Activated naive CD4-positive, alpha-beta T cell treated with anti-CD3 and anti-CD28 coated beads for 36 hours (primary cell): ENCODE measurements at places on chromosomes 7 and 10.
A peak's percentile ranks its signal among the peaks of the same experiment; 100 is the strongest.

GRCh38 chr7:151384352-151384697, 25.5 kb downstream of the WDR86 start:
- H3K36me3 ChIP-seq, result no peaks in the 10 kb centered on the region
- no peak overlapping the region for H3K27ac ChIP-seq
- H3K27me3 ChIP-seq, result peaks cover 12% of the 10 kb centered on the region
- DNase-seq, result no peak
- peaks cover 10% of the 10 kb centered on the region for H3K4me1 ChIP-seq

DNA sequence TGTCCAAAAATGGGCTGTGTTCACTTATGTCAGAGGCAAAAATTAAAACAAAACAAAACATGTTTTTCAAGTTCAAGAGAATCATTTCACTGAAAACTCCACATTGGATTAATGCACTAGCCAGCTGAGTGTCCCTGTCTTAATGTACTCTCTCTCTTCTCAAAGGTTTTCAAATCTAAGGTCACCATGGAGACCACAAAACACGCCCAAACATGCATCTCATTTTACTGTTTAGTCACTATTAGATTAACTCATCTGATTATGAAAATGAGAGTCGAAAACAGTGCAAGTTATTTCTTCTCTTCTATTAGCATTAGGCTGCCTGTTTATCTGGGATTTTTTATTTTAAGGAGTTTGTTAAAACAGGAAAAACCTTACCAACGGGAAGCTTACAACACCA, 70.8 kb upstream of the ASAH2 start:
- H3K36me3 ChIP-seq, result peaks cover 16% of the 10 kb centered on the region
- H3K27me3 ChIP-seq, result no peaks in the 10 kb centered on the region
- no peaks in the 10 kb centered on the region for H3K4me1 ChIP-seq
- DNase-seq, result no peak
- H3K27ac ChIP-seq, result no peak overlapping the region

DNA sequence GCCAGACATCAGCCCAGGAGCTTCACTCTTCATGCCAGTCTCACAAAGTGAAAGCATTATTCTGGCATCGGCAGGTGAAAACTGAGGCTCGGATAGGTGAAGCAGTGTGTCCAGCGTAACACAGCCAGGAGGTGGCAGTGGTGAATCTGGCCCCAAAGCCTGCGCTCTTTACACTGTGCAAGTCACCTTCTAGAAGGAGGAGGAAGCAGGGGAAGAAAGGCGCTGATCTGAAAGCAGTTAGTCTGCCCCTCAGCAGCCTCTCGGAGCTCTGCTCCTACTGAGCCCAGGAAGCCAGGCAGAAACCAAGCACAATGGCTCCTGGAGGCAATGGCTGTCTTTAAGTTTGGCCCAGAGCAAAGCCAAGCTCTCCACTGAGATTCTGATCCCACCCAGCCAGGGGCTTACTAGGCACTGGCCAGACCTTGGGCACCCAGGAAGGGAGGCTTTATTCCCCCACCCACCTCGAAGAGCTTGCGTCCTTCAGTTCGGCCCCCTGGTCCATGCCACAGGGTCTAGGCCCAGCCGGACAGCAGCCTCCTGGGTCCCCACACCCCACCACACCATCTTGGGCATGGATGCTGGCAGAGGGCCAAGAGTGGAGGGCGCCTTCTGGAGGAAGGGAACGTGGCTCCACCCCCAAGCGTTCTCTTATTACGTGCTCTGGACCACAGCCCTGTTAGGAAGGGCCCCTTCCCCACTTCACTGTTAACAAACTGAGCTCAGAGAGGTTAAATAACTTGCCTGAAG, 104.5 kb downstream of the GRID1 start:
- H3K36me3 ChIP-seq, result no peaks in the 10 kb centered on the region
- no peak overlapping the region for H3K4me3 ChIP-seq
- peaks cover 19% of the 10 kb centered on the region for H3K27me3 ChIP-seq
- no peak overlapping the region for H3K27ac ChIP-seq
- H3K4me1 ChIP-seq, result no peaks in the 10 kb centered on the region

- no peak for DNase-seq
- no peaks in the 10 kb centered on the region for H3K4me1 ChIP-seq
- H3K4me3 ChIP-seq, result no peak overlapping the region
- no peaks in the 10 kb centered on the region for H3K27me3 ChIP-seq
- no peaks in the 10 kb centered on the region for H3K36me3 ChIP-seq
These were observed 22.8 kb downstream of the GRID1 start for GRCh38 chr10:86343761-86344160.

GRCh38 chr7:147078312-147078711, 961.7 kb downstream of the CNTNAP2 start:
- no peak for DNase-seq
- H3K4me1 ChIP-seq, result no peaks in the 10 kb centered on the region
- no peak overlapping the region for H3K4me3 ChIP-seq

- peaks cover 14% of the 10 kb centered on the region for H3K4me1 ChIP-seq
- no peaks in the 10 kb centered on the region for H3K36me3 ChIP-seq
- H3K27me3 ChIP-seq, result peaks cover 3% of the 10 kb centered on the region
- DNase-seq, result no peak
These were observed 152.5 kb upstream of the ZNF32 start for GRCh38 chr10:43801140-43801539.

GRCh38 chr7:158856883-158857668, 718 bp downstream of the DYNC2I1 start:
- peaks cover 32% of the 10 kb centered on the region for H3K4me1 ChIP-seq
- peak overlapping the region; percentile 36 for H3K27ac ChIP-seq
- no peaks in the 10 kb centered on the region for H3K36me3 ChIP-seq

DNA sequence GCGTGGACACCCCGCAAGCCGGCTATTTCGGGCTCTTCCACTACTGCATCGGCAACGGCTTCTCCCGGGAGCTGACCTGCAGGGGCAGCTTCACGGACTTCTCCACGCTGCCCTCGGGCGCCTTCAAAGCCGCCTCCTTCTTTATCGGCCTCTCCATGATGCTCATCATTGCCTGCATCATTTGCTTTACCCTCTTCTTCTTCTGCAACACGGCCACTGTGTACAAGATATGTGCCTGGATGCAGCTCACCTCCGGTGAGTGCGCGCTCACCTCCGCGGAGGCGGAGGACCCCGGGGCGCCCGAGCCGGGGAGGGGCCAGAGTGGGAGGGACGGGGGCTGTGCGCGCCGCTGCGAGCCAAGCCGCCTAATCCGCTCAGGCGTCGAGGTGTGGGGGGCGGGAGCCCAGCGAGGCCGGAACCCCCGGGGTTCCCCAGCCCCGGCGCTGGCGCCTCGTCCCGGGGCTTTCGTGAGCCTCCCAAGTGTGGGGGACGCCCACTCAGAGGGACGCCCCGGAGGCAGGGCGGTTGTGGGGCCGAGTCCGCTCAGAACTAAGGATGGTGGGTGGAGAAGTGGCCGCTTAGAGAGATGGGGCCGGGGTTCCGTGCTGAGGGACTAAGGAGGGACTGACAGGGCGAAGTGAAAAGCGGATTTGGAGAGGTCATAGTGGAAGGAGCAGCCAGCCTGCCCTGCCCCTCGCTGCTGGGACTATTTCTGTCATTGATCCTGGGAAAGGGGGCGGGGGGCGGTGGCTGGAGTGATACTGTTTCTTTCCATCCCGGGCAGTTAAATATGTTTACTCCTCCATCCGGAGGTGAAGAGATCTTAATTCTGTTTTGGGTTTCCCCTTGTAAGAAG, 795 bp downstream of the LHFPL3 start:
- H3K36me3 ChIP-seq, result no peaks in the 10 kb centered on the region
- peaks cover 37% of the 10 kb centered on the region for H3K27me3 ChIP-seq
- no peak overlapping the region for H3K4me3 ChIP-seq
- no peak overlapping the region for H3K27ac ChIP-seq

DNA sequence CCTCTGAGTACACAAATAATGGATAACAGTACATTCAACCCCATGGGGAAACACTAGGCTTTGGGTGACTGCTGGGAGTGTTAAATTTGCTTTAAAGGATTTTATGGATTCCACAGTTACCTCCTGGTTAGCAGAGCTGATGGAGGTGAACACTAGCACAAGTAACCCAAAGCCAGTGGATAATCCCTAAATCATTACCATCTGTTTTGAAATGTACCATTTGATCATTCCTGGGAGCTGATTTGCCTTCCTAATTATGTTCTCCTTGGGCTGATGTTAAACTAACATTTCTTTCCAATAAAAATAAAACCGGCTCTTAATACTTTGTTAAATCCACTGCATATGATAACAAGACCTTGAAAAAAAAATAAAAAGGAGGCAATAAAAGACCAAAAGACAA, 493.9 kb downstream of the PLXNA4 start:
- no peaks in the 10 kb centered on the region for H3K4me1 ChIP-seq
- DNase-seq, result no peak
- no peaks in the 10 kb centered on the region for H3K36me3 ChIP-seq
- H3K4me3 ChIP-seq, result no peak overlapping the region

DNA sequence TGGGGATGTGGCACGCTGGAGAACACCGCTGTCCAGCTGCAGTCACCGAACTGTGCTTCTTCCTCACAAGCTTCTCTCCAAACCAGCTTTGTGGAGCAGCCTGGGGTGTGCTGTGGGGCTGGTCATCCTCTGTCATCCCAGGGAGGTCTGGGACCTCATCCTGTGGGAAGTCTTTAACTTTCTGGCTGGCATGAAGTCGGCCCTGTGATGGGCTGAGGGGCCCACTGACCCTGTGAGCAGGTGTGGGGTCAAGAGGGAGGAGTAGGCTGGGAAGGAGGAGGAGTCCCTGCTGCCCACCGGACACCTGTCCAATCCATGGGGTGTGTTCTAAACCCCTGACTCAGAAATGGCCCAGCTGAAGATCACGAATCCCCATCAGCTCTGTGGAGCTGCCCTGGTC, 136.2 kb upstream of the SHH start:
- no peak for DNase-seq
- H3K4me1 ChIP-seq, result peaks cover 7% of the 10 kb centered on the region
- H3K27ac ChIP-seq, result no peak overlapping the region
- no peaks in the 10 kb centered on the region for H3K36me3 ChIP-seq
- H3K4me3 ChIP-seq, result no peak overlapping the region
- H3K27me3 ChIP-seq, result peaks cover 3% of the 10 kb centered on the region

- no peak overlapping the region for H3K4me3 ChIP-seq
- no peaks in the 10 kb centered on the region for H3K4me1 ChIP-seq
- H3K27ac ChIP-seq, result no peak overlapping the region
- no peaks in the 10 kb centered on the region for H3K36me3 ChIP-seq
- no peaks in the 10 kb centered on the region for H3K27me3 ChIP-seq
- no peak for DNase-seq
These were observed 23.0 kb upstream of the ZMYND11 start for GRCh38 chr10:112246-112645.

DNA sequence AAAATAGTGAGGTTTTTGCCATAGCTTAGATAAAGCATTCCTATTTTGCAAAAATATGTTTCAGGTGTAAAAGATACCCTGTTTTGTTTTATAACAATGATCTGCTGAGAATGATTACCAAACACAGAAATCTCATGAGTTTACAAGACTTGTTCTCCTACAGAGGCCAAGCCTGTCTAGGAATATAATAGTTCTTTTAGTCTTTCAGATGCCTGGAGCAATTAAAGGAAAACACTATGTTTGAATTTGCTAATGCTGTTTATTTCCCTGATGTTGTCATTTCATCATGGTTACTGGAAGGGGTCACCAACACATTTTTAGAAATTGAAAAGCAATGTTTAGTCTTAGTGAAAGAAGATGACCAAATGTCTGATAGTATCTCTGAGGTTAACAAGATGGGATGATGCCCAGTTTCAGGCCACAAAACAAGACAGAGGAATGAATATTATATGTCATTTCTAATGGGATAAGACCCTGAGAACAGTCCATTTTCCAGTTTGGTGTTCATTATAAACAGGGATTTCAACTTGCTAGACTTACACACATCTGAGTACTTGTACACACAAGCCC, 559.9 kb downstream of the INHBA start:
- H3K27me3 ChIP-seq, result no peaks in the 10 kb centered on the region
- no peaks in the 10 kb centered on the region for H3K4me1 ChIP-seq
- H3K27ac ChIP-seq, result no peak overlapping the region
- H3K4me3 ChIP-seq, result no peak overlapping the region

GRCh38 chr10:132980426-132981172, 38.2 kb upstream of the CFAP46 start:
- no peak overlapping the region for H3K27ac ChIP-seq
- H3K4me3 ChIP-seq, result no peak overlapping the region
- no peaks in the 10 kb centered on the region for H3K4me1 ChIP-seq
- H3K27me3 ChIP-seq, result peaks cover 3% of the 10 kb centered on the region
- H3K36me3 ChIP-seq, result no peaks in the 10 kb centered on the region

DNA sequence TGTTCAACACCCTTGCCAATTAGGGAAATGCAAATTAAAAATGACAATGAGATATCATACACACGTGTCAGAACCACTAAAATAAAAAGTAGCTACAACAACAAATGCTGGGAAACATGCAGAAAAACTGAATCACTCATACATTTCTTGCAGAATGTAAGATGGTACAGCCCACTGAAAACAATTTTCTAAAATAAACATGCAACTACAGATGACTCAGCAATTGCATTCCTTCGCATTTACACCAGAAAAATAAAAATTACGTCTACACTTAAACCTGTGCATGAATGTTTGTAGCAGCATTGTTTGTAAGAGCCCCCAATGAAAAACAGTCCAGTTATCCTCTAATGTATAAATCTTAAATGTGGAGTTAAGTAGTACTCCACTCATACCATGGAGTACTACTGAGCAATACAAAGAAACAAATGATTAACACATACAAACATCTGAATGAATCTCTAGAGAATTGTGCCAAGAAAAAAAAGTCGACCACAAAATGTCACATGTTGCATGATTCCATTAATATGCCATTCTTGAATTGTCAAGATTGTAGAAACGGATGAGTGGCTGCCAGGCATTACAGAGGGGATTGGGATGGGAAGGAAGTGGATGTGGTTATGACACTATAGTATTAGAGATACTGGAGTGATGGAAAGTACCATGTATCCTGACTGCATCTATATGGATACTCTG, 134.6 kb upstream of the NPSR1 start:
- no peaks in the 10 kb centered on the region for H3K36me3 ChIP-seq
- no peaks in the 10 kb centered on the region for H3K4me1 ChIP-seq
- H3K27ac ChIP-seq, result no peak overlapping the region
- H3K27me3 ChIP-seq, result no peaks in the 10 kb centered on the region
- no peak for DNase-seq

DNA sequence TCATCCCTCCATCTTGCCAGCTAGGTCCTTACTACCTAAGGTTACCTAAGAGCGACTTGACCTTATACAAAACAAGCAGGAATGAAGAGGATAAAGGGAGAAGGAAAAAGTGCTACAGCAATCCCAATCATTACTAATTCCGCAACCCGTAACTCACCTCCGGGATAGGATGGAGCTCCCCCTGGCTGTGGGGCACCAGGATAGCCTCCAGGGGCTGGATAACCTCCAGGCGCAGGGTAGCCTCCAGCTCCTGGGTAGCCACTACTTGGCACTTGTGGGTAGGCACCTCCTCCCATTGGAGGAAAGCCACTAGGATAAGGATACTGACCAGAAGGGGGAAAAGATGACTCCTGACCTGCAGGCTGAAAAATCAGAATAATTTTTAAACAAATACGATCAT, 15.8 kb downstream of the ANXA7 start:
- peaks cover 40% of the 10 kb centered on the region for H3K36me3 ChIP-seq
- no peak overlapping the region for H3K4me3 ChIP-seq
- DNase-seq, result no peak
- no peaks in the 10 kb centered on the region for H3K27me3 ChIP-seq
- H3K27ac ChIP-seq, result no peak overlapping the region
- H3K4me1 ChIP-seq, result peaks cover 4% of the 10 kb centered on the region

GRCh38 chr10:44300666-44301649, 83.9 kb downstream of the CXCL12 start:
- no peak overlapping the region for H3K27ac ChIP-seq
- H3K4me1 ChIP-seq, result no peaks in the 10 kb centered on the region
- no peak for DNase-seq
